ENCODE measurements at places on chromosomes 11 and 22.
A peak's percentile ranks its signal among the peaks of the same experiment; 100 is the strongest.

GRCh38 chr11:32829157-32829679 is 509 bp upstream of the PRRG4 start:
- no peak for DNase-seq

DNA sequence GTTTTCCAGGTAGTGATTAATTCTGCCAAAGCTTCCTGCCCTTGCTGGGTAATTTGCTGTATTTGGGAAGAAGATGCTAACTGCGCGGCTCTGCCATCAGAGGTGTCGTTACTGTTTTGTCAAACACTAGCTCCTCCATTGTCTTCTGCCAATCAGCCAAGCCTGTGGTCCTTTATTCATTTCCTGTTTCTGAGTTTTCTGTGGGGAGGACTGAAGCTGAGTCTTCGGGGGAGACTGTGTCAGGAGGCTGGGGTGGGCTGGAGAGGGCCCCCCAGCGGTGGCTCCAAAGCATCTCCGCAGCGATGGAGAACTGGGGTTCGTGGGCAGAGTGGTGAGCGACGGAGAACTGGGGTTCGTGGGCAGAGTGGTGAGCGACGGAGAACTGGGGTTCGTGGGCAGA is 322.9 kb upstream of the B3GAT1 start:
- DNase-seq: no peak

GRCh38 chr11:119624102-119624615 is 104.8 kb downstream of the NECTIN1 start:
- no peak for DNase-seq

- no peak for DNase-seq
Measured at GRCh38 chr11:78266451-78266850, 77.7 kb downstream of the USP35 start.

DNA sequence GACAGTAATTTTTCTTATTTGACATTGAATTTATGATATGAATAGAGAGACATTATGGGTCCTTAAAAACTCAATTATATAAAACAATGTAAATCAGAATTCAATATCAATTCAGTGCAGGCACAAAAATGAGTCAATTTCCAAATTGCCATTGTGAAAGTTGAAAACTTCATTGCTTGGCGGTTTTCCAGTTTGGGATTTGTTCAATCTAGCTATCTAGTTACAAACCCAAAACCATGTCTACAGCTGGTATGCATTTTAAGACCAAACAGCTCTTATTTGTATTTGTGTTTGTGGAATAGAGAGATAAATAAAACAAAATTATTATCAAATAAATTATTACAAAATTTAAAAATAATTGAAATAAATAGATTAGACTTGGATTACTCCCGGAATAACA is 1206.6 kb upstream of the RAG2 start:
- no peak for DNase-seq

DNA sequence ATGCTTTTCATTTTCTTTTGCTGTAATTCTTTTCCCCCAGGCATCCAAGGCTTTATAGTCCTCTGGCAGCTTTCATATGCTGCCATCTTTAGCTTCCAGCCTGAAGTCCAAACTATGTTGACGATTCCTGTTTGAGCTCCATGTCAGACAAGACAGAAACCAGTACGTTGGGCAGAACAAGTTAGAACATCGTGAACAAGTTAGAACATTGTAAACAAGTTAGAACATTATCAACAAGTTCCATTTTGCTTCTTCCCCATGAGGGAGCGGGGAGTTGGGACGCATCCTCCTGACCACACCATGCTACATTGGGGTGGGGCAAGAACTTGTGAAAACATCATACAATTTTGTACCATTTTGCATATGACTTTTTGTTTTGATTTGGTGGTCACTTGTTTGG is 23.9 kb downstream of the GLB1L2 start:
- no peak for DNase-seq

DNA sequence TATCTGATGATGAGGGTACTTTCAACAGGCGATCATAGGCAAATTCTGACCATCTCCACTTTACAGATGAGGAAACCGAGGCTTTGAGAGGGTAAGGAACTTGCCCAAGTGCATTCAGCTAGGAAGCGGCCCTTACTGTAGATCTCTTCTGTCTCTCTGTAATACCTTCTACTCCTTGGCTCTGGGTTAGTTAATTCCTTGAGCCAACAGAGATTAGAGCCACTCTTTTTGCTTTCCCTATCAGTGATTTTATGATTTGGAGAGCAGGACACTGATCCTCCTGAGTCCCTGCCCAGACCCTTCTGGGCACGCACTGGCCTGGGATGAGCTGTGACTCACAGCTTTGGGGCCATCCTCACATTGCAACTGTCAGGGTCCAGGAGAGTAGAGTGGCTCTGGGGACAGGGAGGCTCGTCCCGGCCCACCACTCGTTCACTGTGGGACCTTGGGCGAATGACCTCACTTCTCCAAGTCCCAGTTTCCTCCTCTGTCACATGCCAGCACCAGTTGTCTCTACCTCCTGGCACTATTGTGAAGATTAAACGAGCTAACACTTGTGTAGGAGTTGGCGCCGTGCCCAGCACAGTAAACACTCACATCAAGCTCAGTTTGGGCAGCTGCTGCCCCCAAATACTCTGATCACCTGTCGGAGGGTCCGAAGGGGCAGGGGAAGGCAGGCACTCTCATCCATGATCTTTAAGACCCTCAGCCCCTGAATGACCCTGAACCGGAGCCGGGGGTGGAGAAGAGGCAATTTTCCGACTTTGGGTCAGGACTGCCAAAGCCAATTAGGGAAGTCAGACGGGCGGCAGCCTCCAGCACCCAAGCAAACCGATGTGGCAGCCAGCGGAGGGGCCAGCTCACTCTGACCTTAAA is 235.0 kb downstream of the MIAT start:
- DNase-seq: peak; percentile 3

DNA sequence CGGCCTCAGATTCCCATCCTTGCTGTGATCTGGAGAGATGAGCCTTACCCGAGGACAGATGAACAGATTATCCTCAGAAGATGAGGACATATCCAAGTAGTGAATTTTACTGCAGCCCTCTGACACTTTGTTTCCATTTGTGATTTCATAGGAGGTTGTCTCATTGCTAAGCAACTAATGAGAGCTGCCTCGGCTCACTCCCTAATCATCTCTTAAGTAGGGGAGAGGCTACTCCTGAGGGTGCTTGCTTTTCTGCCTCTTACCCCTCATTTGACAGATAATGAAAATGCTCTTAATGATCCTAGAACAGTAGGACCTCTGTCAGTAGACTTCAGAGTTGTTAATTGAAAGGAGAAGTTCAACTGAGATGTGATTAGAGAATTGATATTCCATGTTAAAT is 150.9 kb downstream of the TBC1D22A start:
- DNase-seq: no peak

- no peak for DNase-seq
Measured at GRCh38 chr11:13603661-13604060, 64.8 kb upstream of the FAR1 start.

DNA sequence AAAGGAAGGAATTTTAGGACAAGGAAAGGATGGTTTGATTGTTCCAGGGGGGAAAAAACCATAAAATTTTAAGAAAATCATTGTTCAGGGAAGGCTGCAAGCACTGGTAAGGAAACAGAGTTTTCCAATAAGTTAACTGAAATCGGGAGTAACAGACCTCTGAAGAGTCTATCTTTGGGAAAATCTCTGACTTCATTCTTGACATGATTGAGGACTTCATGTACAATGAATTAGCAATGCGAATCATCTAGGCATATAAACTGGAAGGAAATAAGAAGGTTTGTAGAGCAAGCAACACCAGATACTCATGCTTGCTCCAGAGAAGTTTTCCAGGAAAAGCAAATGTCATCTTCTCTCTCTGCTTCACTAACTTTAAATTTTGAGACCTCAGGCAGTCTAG is 18.5 kb downstream of the APLP2 start:
- DNase-seq: no peak

DNA sequence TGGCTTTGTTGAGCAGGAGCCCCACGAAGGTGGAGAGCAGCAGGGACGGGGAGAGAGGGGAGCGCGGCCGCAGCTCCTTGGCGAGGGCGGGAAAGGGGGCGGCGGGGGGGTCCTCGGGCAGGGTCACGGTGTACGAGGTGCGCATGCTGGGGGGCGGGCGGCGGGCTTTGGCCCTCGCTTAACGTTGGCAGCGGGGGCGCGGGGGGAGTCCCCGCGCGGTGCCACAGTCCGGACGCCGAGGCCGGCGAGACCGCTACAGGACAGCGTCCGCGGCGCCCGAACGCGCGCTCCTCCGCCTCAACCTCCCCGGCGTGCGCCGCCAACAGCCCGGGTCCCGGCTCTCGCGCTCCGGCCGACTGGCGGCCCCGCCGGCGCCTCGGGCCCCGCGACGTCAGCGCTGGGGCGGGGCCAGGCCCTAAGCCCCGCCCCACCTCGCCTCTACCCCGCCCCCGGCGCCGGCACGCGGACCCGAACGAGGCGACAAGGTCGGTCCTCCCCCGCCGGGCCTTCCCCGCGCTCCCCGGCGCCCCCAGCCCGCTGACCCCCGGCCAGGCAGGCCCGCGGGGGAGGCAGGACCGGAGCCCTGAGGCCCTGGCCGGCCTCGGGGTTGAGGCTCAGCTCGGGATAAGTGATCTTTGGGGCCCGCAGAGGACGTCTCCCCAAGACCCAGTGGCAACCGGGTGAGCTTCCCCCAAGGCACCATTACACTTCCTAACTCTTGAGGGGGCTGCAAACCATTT is 17.5 kb downstream of the USP2 start:
- no peak for DNase-seq

- DNase-seq: no peak
Measured at GRCh38 chr11:61917334-61918109, at the start of gene RAB3IL1. Gene RAB3IL1 (minus strand): TSS chr11:61917566. CDS start chr11:61917367, 199 bp downstream.

- DNase-seq: no peak
Measured at GRCh38 chr11:110345743-110346142, 49.3 kb upstream of the RDX start.

- no peak for DNase-seq
Measured at GRCh38 chr11:118607401-118608359, at the start of gene PHLDB1. Gene PHLDB1 (plus strand): TSS chr11:118607615. CDS start chr11:118613837, 6,222 bp downstream.

DNA sequence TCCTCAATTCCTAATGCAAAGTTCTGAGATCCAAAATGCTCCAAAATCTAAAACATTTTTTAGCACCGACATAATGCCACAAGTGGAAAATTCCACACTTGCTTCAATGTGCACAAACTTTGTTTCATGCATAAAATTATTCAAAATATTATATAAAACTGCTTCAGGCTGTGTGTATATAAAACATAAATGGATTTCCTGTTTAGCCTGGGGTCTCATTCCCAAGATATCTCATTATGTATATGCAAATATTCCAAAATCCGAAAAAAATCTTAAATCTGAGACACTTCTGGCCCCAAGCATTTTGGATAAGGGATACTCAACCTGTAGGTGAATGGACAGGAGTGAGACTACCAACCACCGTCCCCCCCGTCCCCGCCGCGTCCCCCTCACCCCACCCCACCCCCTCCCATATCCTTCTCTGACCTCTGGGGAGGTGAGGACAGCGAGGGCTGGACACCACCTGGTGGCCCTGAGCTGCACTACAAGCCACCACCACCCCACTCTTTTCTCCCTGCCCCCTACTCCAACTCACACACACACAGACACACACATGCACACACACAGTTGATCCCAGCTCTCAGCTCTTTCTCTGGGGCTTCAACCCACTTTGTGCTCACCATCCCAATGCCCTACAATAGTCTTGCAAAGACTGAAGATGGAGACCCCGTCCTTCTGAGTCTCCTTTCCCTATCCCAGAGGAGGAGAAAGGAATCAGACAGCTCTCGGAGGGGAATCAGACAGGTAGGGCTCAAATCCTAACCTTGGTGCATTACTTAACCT is 101.0 kb downstream of the PDE2A start:
- no peak for DNase-seq
